Epithelial cell of proximal tubule (primary cell): ENCODE measurements at places on chromosomes 4 and X.

DNA sequence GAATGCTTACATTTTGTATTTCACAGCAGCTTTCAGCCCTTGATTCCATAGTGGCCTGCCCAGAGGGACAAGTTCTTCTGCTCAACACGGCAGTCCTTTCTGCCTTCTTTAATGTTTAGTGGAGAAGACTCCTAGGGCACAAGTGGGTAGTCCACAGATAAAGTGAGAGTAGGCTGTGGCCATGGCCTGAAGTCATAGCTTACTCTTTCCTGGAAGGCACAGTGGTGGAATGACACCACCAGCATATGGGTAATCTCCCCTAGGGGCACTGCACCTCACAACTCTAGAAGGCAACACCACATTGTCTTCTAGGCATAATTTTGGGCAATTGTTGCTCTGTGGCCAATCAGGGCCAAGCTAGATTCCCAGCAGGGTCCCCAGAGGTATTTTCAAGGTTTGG, 155.4 kb upstream of the MAMLD1 start:
- DNase-seq: no peak

GRCh38 chrX:50718776-50719175, 95.2 kb downstream of the SHROOM4 start:
- DNase-seq: no peak

DNA sequence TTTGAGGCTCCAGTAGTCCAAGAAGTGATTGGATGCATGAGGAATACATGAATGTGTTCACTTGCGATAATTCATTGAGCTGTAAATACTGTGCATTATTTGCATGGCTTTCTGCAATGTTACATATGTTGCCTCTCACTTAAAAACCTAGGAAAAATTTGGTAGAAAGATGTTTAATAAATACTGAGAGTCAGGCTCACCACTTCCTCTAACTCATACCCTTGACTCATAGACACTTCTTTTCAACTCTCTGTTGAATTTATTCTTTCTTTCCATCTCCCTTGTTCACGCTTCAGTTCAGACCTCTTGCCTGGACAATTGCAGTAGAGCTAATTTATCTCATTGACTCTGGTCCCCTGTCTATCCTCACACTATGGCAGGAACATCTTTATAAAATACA, 35.8 kb upstream of the LEF1 start:
- no peak for DNase-seq

- no peak for DNase-seq
These were observed 313.4 kb upstream of the BOD1L1 start for GRCh38 chr4:13940921-13941320.

DNA sequence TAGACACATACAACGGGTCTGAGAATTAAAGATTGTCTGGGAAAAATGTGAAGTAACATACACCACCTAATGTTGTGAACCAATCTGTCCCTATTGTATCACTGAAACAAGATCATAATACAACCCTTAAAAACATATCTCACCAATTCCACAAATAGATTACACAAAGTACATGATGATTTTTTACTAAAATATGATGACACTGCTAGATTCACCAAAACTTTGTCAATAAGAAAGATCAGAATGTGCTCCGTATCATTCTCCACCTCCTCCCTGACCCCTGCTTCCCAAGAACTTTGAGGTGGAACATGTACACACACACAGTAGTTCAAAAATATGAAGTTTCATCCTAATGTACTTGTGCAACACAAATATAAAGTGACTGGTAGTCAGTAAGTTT, 862.0 kb downstream of the PCDH18 start:
- DNase-seq: no peak

GRCh38 chr4:37837446-37837845, 11.0 kb downstream of the PGM2 start:
- DNase-seq: no peak
